ENCODE measurements at places on chromosomes 12 and 14. TPM values are rescaled to one million over a fixed set of nuclear protein-coding genes. Genes with fewer than 3 reads are reported as not detected.

- DNase-seq = no peak
- H3K27ac ChIP-seq = no peak overlapping the region
- peaks cover 6% of the 10 kb centered on the region for H3K4me1 ChIP-seq
- no peak overlapping the region for H3K4me3 ChIP-seq
- H3K27me3 ChIP-seq = no peaks in the 10 kb centered on the region
- H3K36me3 ChIP-seq = no peaks in the 10 kb centered on the region
Observed at GRCh38 chr12:2800046-2800570, 5.3 kb downstream of the FKBP4 start.

DNA sequence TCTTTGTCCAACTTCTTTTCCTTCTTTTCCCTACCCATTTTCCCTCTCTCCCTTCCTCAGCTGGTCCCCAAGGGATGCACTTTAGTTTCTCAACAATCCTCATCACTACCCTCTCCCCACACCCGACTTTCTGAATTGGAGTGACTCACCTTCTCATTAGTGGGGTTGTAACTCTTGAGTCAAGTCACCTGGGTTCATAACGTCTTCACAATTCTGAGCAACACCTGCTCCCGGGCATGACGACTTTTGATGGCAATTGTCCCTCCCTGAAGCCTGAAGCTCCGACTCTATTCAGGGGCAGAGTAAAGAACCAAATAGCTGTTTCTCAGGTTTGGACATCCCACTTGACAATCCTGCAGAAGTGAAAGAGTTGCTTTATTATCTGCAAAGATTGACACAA, 82.7 kb upstream of the OTX2 start:
- no peak for DNase-seq
- H3K27ac ChIP-seq = no peak overlapping the region
- peaks cover 22% of the 10 kb centered on the region for H3K27me3 ChIP-seq
- no peak overlapping the region for H3K4me3 ChIP-seq
- no peaks in the 10 kb centered on the region for H3K36me3 ChIP-seq

Gene DYRK4
- 34.1 TPM for total RNA-seq

Gene HOTAIR
- total RNA-seq = 0.32 TPM

DNA sequence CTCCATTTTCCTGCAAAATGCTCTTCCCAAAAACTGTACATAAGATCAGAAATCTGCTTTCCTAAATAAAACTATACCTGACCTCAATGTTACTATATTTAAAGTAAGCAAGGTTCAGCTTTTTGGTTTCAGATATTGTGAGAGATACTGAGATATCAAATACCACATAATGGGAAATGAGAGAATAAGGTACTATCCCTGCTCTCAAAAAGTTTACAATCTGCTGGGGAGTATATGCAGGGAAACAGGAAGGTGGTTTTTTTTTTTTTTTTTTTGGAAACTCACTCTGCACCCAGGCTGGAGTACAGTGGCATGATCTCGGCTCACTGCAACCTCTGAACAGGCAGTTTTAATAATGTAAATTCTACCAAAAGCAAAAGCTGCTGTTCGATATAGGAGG, 49.0 kb downstream of the HELB start:
- no peak for DNase-seq
- no peaks in the 10 kb centered on the region for H3K27me3 ChIP-seq
- H3K36me3 ChIP-seq = no peaks in the 10 kb centered on the region
- H3K4me3 ChIP-seq = no peak overlapping the region
- H3K27ac ChIP-seq = no peak overlapping the region
- no peaks in the 10 kb centered on the region for H3K4me1 ChIP-seq

GRCh38 chr12:33006106-33006505, 109.5 kb upstream of the PKP2 start:
- no peaks in the 10 kb centered on the region for H3K36me3 ChIP-seq
- DNase-seq = no peak
- H3K27me3 ChIP-seq = no peaks in the 10 kb centered on the region
- no peak overlapping the region for H3K4me3 ChIP-seq

Gene CELA1
- total RNA-seq = not detected

DNA sequence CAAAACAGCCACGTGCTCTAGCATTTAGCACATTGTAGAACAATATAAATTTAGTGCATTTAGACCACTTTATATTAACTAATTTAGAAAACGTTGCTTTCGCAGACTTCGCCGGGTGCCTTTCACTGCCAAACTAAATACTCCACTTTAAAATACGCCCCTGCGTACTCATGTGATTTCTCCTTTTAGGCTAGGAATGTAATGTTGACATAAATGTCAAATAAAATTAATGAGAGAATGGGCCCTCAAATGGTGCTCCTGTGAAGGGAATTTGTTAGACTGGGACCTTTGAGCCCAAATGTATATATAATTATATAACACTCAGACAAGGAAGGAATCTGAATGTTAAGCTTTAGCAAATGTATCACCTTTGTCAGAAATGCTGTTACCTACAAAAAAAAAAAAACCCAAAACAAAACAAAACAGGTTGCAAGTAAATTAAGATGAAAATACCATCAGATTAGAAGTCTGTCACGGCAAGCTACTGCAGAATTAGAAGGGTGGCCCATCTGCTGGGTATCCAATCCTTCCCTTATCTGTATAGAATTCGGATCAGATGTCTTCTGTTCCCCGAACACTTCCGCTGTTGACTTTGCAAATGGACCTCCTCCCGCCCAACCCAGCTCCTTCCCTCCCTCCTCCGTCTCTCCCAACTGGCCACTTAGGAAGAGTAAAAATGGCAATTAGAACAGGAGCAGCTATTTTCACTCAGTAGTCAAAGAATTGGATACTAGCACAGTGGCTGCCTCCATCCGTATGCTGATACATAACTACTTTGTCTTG, 159.3 kb upstream of the FOXN3 start:
- no peak overlapping the region for H3K27ac ChIP-seq
- H3K36me3 ChIP-seq = no peaks in the 10 kb centered on the region

DNA sequence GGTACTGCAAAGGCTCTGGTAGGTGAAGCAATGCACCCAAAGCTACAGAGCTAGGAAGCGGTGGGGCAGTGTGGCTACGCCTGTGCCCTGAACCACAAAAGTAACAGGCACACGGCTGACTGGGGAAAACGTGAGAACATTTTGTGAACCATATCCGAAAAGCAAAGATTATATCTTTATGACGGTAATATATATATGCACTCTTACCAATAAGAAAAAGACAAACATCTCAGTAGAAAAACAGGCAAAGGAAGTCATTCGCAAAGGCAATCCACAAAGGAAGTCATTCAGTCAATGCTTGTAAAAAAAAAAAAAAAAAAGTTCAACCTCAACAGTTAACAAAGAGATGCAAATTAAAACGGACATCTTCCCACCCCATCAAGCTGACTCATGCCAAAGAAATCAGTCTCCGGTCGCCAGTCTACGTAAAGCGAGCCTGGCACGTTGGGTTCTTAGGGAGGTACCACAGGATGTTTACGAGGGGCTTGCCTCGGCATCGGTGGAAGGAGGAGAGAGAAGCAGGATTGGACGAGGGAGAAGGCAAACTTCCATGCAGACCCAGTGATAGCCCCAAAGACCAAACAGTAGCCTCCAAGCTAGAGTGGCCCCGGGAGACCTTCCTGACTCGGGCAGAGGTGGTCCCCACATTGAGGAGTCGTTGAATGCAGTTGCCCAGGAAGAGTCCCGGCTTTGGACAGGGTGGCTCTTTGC, 39.4 kb upstream of the PPP2R5C start:
- DNase-seq = no peak
- H3K36me3 ChIP-seq = no peaks in the 10 kb centered on the region
- no peak overlapping the region for H3K27ac ChIP-seq
- no peak overlapping the region for H3K4me3 ChIP-seq

Gene PLEK2
- 4.8 TPM for total RNA-seq

Measured in hepatocyte (in vitro differentiated cells).